Hepatocyte (in vitro differentiated cells): ENCODE measurements at places on chromosomes 3 and 15. TPM values are rescaled to one million over a fixed set of nuclear protein-coding genes. Genes with fewer than 3 reads are reported as not detected.
A peak's percentile ranks its signal among the peaks of the same experiment; 100 is the strongest.

IQCF5 gene
- total RNA-seq = not detected in 2 replicates

PODXL2 gene
- 6.4 and 8.0 TPM in 2 replicates for total RNA-seq

MINAR1 gene
- total RNA-seq = 1.3 TPM in 2 replicates

ZNF80 gene
- not detected in 2 replicates for total RNA-seq

IDH2 gene
- total RNA-seq = 157 and 163 TPM in 2 replicates

DNA sequence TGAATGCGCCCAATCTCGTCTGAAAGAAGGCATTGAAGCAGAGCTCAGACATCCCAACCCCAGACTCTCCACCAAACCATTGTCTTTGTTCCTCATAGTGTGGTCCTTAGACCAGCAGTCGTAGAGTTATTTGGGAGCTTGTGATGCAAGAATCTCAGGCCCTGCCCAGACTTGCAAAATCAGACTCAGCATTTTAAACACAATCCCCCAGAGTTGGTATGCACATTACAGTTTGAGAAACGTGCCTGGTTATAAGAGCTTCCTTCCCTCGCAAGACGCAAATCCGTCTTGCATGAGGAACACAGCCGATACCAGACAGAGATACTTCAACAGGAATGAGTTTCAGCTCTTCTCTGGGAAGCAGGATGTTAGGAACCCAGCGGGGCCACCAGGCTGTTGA lies 38.9 kb upstream of the IREB2 start:
- no peak for DNase-seq

DNA sequence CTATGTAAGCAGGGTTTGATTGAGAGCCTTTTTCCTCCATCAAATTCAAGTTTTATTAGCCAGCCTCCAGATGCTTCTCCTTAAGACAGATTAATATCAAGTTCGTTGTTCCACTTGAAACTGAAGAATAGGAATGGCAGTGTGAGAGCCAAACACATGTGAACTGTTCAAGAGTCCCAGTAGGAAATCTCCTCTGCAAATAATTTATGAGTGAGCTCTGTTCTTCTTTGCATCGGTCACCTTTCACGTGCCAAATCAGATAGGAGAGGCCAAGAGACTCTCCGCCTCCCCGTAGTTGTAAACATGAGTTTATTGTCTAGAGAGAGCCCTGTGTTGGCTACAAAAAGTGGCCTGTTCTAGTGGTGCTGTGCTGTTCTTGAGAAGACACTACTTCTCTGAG lies 372.1 kb upstream of the NR2F2 start:
- DNase-seq = peak; percentile 8

DNA sequence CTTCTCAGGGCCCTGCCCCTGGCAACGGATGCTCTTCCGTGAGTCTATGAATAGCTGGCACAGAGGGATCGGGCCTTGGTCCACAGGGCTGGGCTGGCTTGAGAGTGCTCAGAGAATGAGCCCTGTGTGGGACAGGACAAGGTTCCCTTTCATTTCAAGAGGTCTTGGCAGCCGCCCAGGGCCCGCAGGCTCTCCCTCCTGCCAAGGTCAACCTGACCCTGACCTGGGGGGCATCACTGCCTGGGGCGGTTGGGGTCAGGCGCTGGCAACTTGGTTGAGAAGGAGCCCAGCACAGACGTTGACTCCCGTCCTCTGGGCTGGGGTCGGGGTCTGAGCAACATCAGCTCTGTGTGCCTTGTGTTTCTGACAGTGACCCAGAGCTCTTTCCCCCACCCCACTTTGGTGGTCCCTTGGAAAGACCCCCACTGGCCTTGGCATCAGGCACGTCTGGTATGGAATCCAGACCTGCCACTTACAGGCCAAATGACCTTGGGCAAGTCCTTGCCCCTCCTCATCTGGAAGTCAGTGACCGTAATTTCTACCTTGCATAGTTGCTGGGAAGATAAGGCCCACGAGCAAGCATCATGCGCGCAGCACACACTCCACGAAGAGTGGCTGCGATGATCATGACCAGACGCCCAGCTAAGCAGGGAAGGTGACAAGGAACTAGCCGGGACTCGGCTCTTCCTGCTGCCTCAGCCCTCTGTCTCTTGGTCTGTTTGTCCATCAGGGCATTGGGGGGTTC lies 36.4 kb downstream of the EPHB3 start:
- no peak for DNase-seq

- no peak for DNase-seq
These were observed 28.3 kb upstream of the TBC1D5 start for GRCh38 chr3:17770682-17771081.

GRCh38 chr3:48739955-48740823 lies 23.2 kb upstream of the IP6K2 start:
- DNase-seq = peak; percentile 93

- DNase-seq = no peak
These were observed 32.4 kb downstream of the CCDC12 start for GRCh38 chr3:46944191-46944590.

DNA sequence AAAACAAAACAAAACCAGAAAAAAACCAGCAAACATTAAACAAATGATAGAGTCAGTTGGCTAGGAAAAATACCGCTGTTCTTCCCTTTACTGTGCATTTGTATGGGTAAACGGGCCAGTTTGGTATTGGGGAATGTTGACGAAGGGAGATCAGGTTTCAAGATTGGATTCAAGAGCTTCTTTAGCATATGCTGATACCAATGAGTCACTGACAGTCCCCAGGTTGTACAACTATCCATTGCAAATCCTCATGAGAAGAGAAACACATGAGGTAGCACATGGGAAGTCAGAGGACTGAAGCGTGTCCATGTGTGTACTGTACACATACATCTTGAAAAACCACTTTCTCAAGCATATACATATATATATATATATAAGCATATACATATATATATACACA lies 25.6 kb downstream of the TIGIT start:
- DNase-seq = peak; percentile 8

GRCh38 chr3:40310705-40311104 lies 1.2 kb downstream of the EIF1B start:
- DNase-seq = no peak

GRCh38 chr3:77539677-77540076 lies 499.8 kb downstream of the ROBO2 start:
- DNase-seq = no peak

DNA sequence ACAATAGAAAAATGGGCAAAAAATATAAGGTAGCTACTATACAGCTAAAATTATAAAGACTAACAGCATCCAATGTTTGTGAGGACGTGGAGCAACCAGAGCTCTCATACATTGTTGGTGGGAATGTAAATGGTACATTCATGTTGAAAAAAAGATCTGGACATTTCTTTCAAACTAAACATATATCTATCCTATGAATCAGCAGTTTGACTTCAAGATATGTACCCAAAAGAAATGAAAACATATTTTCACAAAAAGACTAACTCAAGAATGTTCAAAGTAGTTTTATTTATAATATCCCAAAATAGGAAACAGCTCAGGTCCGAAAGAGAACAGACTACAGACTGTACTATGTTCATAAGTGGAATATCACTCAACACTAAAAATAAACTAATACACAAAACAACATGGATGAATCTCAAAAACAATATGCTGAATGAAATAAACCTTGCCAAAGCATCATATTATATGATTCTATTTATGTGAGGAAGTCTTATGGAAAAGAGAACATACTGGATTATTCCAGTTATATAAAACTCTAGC lies 8.8 kb upstream of the TTBK2 start:
- no peak for DNase-seq

- DNase-seq = no peak
These were observed 2.4 kb downstream of the FYTTD1 start for GRCh38 chr3:197752107-197752506.

GRCh38 chr3:68941055-68941454 lies 8.7 kb upstream of the TAFA4 start:
- DNase-seq = no peak

- no peak for DNase-seq
These were observed 259.1 kb upstream of the TPM1 start for GRCh38 chr15:62783303-62783957.

GRCh38 chr15:80591938-80592825 lies 102.9 kb upstream of the ABHD17C start:
- DNase-seq = no peak
